ENCODE measurements at places on chromosomes 6 and 20.

DNA sequence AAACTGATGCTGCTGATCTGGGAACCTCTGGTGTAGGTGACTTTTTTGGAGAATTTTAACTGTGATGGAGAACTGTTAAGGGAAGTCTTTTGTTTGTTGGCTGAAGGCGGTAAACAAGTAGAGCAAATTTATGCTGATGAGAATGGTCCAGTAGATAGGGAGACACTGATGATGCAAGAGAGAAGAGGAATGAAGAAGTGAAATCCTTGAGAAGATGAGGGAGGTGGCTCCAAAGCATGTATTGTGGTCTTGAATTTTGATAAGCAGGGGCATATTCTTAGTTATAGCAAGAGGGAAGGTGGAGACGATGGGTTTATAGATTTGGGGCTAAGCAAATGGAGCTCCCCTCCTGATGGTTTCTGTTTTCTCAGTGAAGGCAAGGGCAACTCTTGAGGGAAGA, 22.0 kb downstream of the MAPK14 start:
- no peak for DNase-seq

GRCh38 chr6:90298459-90299053, 1.9 kb upstream of the BACH2 start:
- DNase-seq: no peak

GRCh38 chr20:62367136-62367632, at the start of gene LAMA5:
LAMA5 (minus strand) TSS chr20:62367312; CDS start chr20:62367245, 67 bp downstream.
- no peak for DNase-seq

GRCh38 chr6:158519761-158520160, 40.1 kb upstream of the TMEM181 start:
- no peak for DNase-seq

DNA sequence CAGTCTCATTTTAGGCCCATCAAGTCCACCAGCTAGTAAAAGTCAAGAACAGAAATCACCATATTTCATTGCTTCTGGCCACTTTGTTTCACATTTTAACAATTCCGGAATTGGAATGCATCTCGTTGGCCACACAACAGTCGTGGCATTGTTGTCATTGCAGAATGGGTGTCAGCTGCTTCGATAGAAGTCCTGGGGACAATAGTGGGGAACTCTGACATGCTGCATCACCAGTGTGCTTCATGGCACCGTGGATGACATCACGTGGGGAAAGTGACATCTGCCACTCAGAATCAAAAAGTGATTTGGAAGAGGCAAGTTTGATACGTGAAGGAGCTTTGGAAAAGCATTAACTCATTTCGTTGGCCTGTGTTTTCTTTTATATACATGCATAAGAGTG, 43.8 kb upstream of the XRN2 start:
- no peak for DNase-seq
